CD4-positive, alpha-beta T cell treated with Interleukin-15 for 1 hour (primary cell): ENCODE measurements at places on chromosomes 12 and 14.

- DNase-seq: no peak
Observed at GRCh38 chr12:106769546-106769945, 4.9 kb upstream of the RIC8B start.

DNA sequence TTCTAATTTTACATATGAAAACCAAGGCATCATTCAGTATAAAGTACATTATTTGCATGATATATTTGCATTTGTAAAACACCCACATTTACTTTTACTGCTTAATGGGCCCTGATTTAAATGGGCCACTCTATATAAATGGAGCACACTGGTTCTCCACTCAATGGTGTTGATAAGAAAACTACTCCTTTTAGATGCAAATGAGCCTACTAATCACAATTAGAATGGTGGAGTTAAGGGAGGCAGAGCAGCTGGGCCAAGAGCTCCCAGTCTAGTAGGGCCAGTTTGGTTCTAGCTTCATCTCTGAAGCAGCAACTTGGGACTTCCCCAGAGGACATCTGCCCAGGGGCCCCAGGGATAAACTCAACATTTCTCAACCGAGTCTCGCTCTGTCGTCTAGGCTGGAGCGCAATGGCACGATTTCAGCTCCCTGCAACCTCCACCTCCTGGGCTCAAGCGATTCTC, 120.7 kb downstream of the FOXN3 start:
- no peak for DNase-seq

DNA sequence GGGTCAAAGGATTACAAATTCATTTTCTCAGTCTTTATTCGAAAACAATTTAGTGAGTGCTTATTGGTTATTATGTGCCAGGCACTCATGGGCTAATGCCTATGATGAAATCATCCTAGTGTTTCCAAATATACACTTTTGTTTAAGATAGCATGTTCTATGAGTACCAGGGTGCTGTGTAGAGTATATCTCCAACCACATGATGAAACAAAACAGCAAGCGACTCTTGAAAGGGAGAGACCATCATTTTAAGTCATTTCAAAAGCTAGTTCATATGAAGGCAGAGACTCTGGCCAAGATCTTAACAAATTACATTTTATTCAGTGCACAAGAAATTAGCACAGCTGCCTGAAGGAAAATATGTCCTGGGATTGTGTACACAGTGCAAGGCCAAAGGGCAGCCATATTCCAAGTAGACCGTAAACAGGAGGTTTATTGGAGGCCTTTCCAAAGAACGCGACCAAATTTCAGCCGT, 204.2 kb downstream of the EFCAB11 start:
- DNase-seq: no peak

DNA sequence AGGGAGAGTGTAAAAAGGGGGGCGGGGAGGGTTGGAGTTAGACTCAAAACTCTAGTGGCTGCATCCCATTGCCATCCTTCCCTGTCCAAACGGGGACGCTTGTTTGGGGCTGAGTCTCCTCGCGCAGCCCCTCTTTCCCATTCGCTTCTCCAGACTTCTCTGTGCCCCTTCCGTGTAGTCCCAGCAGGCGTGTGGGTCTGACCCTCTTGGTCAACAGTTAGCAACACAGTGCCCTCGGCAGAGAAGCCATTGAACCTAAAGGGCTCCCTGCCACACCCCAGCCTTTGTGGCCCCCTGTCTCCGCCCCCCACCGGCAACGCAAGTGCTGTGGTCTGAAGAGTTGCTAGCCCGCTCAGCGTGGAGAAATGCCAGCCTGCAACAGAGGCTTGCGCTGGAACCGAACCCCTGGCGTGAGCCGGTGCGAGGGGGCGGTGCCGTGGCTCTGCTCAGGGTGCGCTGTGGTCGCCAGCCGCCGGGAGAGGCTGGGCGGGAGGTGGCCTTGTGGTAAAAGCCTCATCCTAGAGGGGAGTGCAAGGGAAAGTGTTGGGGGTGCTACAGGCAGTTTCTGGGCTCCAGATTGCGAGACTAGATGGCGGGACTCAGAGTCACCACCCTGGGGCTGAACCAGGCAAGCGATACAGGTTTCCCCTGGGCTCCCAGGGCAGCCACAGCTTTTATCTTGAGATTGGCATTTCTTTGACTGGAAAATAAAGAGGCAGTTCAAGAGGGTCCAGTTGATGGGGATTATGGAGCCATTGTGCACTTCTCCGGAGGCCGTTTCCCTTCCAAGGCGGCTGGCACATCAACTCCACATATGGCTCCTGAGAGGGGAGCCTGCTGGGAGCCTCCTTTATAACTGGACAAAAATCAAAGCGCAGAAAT, 2.1 kb downstream of the PLXNC1 start:
- peak; percentile 49 for DNase-seq
